Daoy (cell line): ENCODE measurements at places on chromosomes 7 and 10. TPM values are rescaled to one million over a fixed set of nuclear protein-coding genes. Genes with fewer than 3 reads are reported as not detected.

- no peak for DNase-seq
Observed at GRCh38 chr10:68043030-68043429, 32.1 kb downstream of the HERC4 start.

- DNase-seq = no peak
Observed at GRCh38 chr10:51918884-51919325, 219.5 kb upstream of the CSTF2T start.

DNA sequence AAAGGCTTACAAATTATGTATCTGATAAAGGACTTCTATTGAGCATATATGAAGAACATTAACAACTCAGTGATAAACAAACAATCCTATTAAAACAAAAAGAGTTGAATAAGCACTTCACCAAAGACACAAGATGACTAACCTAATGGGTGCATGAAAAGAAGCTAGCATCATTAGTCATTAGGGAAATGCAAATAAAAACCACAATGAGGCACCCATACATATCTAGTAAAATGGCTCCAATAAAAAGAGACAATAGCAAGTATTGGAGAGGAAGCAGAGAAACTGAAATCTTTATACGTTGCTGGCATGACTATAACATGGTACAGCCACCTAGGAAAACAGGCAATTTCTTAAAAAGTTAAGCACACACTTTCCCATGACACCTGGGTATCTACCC is 77.6 kb upstream of the ZMIZ1 start:
- DNase-seq = peak; percentile 15

Gene NEUROG3
- not detected in 2 replicates for total RNA-seq

Gene GJD4
- not detected in 2 replicates for total RNA-seq
